Cerebellum (tissue), 4 donors: ENCODE measurements at places on chromosomes 6 and 20. TPM values are rescaled to one million over a fixed set of nuclear protein-coding genes. Genes with fewer than 3 reads are reported as not detected.
A peak's percentile ranks its signal among the peaks of the same experiment; 100 is the strongest.

TAGAP gene
- 2.4 TPM for total RNA-seq

GRCh38 chr6:166712286-166713228 lies 85.5 kb upstream of the RPS6KA2 start:
- DNase-seq = no peak

OSTM1 gene
- total RNA-seq = 23.4 TPM

SLC32A1 gene
- total RNA-seq = 13.7 TPM

CALHM6 gene
- 2.8 TPM for total RNA-seq

DNA sequence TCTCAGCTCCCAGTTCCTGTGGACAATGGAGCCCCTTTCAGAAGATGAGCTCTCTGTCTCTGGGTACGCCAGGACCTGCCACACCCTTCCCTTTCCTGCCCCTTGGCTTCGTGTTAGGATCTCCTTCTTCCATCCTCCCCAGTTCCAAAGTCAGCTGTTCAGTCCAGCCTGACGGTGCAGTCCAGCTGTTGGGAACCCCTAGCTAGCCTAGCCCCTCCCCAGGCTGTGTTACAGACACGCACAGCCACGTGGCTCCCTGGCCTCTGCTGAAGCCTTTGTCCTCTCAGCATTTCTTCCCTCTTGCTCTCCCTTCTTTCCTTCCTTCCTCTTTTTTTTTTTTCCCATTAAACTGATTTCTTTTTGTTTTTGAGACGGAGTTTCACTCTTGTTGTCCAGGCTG lies 12.4 kb upstream of the TFAP2C start:
- DNase-seq = no peak

DNA sequence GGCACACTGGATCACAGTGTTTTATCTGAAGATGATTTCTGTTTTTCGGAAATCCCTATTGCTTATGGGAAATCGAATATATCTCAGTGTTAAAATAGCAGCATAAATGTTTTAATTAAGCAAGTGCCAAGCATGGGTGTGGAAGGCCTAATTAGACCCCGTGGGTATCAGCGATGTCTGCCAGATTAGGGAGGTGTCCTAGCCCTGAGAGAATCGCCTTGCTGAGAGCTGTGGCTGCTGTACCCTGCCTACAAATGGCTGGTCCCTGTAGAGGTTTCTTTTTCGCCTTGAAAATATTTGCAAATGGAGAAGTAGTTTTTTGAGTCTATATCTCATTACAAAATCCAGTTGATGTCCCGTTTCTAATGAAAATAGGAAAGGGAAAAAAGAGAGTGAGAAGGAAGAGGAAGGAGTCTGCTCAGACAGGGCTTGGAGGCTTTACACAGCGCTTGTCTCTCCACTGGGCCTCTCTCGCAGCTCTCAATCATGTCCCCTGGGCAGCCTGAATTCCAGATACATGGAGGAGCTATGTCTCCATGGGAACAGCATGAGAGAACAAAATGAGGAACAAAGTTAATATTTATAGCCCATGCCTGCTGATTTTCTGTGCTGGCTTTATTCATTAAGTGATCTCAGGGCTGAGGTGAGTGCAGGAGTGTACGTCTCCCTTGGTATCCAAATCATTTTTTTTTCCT lies 35.2 kb upstream of the BCLAF1 start:
- DNase-seq = no peak

- DNase-seq = no peak
These were observed 116.5 kb upstream of the EDN1 start for GRCh38 chr6:12173661-12174060.

DNA sequence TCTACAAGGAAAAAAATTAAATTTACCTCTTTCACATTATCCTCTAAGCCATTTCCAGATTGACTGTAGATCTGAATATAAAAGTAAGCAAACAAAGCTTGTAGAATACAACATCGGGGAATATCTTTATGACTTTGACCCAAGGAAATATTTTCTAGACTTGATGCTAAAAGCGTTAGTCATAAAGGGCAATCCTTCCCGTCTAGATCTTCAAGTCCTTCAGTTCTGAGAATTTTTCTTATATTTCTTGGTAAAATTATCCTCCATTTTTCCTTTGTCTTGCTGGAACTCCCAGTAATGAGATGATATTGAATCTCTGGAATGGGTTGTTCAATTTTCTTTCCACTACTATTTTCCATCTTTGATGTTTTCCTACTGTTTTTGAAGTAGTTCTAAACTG lies 77.8 kb upstream of the ZNF184 start:
- no peak for DNase-seq

- peak; percentile 6 for DNase-seq
These were observed 210.8 kb downstream of the ARHGAP18 start for GRCh38 chr6:129498950-129499842.

DNA sequence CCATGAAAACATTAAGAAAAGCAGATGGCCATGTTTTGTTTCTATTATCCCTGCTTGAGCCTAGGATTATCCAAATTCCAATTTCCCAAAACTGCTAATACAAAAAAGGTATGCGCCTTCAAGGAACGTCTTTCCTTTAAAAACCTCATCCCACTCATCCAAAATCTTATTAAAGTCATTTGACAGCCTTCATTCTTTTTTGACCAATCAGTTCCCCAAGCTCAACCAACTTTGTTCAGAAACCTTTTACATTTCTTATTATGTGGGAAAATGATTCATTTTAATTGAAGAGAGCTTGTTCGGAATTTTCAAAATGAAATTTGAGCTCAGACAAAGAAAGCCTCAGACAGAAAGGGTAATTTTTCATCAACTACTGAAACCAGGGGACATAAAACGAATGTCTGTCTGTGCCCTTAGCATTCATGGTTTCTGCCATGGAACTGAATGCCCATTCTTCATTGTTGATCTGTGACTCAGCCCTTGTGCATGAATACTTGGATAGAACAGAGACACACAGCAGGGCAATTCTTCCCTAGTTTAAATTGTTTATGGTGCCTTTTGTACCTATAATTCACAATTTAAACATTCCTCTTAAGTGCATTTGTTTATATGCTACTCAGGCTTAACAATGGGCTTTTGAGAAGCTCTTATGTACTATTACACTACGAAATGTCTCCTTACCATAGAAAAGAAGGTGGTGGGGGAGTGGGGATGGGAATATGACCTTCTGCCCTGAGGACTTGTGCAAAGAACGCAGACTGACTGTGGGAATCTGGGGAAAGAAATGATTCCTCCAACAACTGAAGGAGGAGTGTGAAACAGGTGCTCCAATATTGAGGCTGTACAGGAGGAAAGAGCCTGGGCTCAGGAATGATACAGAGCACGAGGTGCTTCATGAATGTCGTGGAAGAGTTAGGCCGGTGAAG lies 49.8 kb upstream of the ERVFRD-1 start:
- DNase-seq = no peak

MUC22 gene
- not detected for total RNA-seq

TBXT gene
- total RNA-seq = not detected

DNA sequence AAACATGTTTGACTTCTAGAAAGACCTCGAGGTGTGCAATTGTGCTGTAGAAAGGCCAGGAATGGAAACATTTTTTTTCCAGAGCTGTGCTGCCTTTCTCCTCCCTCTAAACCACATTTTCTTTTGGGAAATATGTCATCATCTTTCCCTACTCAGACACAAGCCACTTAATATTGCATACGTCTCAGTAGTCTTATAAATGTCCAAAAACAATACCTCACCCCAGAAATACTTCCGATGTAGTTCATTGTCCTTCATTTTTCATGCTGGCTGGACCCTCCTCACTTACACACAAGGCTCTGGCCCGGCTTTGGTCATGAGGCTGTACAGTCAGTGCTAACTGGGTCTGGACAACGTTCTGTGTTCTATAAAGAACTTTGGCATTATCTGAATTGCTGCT lies 126.4 kb downstream of the SCML4 start:
- no peak for DNase-seq

- DNase-seq = no peak
These were observed 49.5 kb downstream of the SOBP start for GRCh38 chr6:107539409-107539808.
